ENCODE measurements at places on chromosomes 4 and X.

GRCh38 chr4:88960576-88960975 lies 96.4 kb downstream of the FAM13A start:
- DNase-seq, result no peak

- no peak for DNase-seq
These were observed 24.0 kb downstream of the STEEP1 start for GRCh38 chrX:119541188-119541587.

GRCh38 chr4:73721435-73721834 lies 18.9 kb upstream of the CXCL8 start:
- DNase-seq, result no peak

DNA sequence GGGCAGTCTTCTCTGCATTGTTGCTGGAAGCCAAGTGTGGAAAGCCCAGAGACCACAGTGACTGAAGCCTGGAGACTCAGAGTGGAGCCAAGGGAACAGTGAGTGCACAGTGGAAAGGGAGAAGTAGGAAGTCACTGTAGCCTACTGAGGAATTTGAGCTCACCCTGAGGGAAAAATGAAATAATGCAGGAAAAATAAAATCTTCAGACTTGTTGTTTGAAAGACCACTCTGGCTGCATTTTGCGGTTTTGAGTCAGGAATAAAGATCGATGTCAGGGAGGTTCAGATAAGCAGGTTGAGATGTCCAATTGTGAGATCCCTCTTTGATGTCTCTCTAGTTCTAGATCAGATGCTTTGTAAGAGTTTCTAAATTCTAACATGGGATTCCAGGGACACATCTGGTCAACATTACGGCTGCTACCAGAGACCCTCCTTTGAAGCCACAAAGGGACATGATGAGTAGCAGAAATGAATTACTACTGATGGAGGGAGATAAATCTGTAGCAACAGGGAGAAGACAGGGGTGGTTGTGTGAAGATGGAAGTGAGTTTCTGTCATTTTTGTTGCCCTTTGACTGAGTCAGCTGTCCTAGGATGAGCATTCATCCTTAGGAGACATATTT lies 8.4 kb downstream of the ADH4 start:
- no peak for DNase-seq

GRCh38 chr4:73810191-73810590 lies 26.3 kb upstream of the CXCL6 start:
- DNase-seq, result no peak

Measured in SHP77 treated with DMSO at 0.1 percent for 48 hours (cell line).